Activated effector memory CD4-positive, alpha-beta T cell treated with Interleukin-2 at 50 U/mL for 16 hours (primary cell): ENCODE measurements at places on chromosomes 5 and 9.

GRCh38 chr5:16661713-16662112, 44.9 kb upstream of the RETREG1 start:
- no peak for DNase-seq

DNA sequence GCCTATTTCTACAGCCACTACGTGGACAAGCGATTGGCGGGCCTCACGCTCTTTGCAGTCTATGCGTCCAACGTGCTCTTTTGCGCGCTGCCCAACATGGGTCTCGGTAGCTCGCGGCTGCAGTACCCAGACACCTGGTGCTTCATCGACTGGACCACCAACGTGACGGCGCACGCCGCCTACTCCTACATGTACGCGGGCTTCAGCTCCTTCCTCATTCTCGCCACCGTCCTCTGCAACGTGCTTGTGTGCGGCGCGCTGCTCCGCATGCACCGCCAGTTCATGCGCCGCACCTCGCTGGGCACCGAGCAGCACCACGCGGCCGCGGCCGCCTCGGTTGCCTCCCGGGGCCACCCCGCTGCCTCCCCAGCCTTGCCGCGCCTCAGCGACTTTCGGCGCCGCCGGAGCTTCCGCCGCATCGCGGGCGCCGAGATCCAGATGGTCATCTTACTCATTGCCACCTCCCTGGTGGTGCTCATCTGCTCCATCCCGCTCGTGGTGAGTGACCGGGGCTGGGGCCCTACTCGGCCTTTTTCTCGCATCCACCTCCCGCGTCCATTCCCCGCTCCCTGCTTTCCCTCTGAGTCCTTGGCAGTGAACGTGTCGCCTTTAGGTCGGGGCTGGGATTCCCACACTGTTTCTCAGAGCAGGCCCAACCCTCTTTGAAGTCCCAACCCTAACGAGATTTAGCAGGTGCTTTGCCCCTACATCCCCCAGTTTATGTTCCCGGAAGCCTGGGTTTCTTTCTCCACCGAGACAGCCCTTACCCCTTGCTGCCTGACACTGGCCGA, 1.8 kb downstream of the PTGER4 start:
- DNase-seq: peak; percentile 30

GRCh38 chr9:126719618-126720031, 85.2 kb upstream of the ZBTB43 start:
- DNase-seq: peak; percentile 80

DNA sequence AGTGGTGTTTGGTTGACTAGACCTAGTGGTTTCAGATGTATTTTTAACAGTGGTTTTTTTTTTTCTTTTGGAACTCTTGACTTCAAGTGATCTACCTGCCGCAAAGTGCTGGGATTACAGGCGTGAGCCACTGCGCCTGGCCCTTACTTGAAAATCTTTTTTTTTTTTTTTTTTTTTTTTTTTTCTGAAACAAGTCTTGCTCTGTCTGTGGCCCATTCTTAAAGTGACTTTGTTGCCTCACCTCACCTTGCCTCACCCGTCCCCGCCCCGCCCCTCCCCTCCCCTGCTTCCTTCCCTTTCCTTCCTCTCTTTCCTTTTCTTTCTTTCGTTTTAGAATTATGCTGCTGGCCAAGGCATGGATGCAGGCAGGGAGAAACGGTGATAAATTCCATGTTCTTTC, 26.0 kb downstream of the GPBP1 start:
- no peak for DNase-seq

DNA sequence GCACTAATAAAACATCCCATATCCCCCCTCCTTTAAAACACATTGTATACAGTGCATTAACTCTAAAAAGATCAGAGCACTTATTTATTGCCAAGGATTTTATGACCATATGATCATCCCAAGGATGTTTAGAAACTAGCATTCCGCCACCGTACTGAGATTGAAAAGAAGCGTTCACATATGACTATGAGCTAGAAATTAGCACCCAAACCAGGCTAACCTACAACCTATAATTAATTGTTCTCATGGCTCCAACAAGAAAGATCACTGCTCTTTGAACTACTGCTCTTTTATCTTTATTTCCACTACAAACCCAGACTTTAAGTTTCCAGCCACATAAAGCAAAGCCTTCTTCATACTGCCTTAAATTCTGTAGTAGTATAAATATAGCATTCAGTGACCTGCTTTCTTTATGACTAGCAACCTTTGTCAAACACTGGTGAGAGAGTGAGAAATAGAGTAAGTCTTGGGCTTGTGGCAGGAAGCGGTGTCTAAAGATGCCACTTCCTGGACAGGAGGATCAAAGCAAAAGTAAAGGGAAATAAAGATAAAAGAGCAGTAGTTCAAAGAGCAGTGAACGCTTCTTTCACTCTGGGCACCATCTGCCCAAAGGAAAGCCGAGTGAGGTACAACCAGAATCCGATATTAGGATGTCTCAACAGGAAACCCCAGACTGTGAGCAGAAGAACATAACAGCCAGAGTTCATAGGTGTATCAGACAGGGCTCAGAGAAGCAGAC, 151.1 kb upstream of the ERCC6L2 start:
- peak; percentile 34 for DNase-seq

DNA sequence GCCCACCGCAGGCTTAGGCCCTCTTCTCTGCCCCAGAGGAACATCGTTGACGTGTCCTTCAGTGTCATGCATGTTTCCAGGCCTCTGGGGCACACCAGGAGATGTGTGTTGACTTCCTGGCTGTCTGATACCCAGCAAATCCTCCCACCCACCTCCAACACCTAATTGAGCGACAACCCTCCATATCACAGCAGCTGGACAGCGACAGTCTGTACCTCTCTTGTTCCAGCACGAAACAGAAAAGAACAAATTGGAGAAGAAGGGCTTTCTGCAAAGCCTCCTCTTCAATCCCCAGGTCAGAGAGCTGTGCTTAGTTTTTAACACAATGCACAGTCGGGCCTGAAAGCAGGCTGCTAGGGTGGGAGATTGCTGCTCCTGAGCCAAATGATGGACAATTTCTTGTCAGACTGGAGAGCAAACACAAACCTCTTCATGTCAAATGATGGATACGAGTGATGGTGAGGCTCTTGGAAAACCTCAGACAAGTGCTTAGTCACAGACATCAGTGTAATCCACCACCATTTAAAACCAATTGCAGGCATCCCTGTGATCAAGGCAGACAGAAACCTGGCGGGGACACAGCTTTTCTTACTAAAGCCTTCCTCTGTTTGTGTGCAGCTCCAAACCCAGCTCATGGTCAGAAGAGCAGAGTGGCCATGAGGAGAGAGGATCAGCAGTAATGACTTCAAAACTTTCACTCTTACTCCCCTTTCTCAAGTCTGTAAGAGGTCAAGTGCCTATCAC, 110.6 kb downstream of the EBF1 start:
- no peak for DNase-seq

DNA sequence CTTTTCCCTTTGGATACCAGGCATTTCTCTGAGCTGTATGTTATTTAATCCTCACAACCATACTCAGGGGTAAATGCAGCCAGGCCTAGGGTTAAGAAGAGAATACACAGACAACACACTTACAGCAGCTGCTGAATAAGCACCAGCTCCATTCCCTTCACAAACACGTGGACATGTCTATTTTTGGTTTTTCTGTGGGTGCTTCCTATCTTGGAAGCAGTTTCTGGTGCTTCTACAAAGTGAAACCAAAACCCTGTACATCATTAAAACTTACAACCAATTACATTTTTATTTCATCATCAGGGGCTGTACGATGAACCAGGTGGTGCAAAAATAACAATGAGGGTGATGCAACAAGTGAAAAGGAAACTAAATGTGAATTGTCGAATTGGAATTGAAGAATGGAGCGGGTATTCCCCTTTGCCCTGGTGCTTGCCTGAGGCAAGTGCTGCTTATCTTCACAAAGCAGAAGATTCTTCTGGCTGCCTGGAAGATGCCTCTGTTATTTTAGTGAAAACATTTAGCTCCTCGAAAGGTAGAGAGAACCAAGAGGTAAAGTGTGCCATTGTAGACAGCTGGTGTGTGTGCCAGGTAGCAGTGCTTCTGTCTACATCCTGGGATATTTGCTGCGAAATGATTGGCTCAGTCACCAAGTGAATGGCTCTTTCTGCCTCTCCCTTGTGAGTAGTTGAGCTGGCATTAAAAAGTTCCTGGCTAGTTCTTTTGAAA, 18.6 kb upstream of the IFNB1 start:
- DNase-seq: no peak

DNA sequence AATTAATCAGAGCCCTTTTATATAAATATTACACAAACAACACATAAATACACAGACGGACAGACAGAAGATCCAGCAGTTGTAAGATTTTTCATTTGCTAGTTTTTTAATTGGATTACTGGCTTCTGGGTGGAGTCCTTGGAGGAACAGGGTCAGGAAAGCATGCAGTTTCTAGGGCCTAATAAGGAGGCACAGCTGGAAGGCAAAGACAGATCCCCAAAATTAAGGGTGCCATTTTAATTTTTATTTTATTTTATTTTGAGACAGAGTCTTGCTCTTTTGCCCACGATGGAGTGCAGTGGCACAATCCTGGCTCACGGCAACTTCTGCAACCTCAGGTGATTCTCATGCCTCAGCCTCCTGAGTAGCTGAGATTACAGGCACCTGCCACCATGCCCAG, 49.5 kb downstream of the PTGS1 start:
- DNase-seq: no peak

GRCh38 chr5:103260951-103261350, 2.4 kb downstream of the MACIR start:
- DNase-seq: no peak

GRCh38 chr9:84153885-84154284, 173.3 kb downstream of the RMI1 start:
- DNase-seq: no peak

DNA sequence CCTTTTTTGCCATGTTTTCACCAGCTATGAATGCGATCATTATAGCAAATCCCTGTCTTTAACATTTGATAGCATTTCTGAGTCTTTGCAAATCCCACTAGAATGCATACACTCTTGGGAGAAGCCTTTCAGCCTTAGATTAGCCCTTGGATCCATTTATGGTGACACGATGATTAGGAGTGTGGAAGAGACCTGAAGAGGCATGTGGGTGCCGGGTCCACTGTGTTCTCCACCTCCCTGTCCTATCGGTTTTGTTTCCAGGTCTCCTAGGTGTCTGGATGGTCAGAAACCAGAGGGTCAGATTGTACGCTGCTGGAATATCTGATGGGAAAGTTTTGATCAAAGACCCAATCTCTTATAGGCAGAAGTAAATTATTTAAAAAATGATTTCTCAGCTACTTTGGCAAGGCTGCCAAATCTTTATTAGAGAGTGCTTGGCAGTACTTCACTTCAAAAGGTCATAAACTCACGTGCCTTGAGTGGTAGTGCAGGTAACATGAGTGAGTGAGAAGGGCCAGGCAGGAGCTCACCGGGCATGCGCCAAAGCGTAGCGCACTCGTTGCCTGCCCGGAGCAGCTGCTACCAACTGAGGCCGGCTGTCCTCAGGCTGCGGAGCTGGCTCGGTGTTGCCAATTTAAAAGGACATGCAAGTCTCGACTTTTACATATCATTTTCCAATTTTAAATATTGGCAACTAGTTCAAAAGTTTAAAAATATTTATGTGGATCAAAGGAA, 51.3 kb downstream of the PCSK5 start:
- no peak for DNase-seq

DNA sequence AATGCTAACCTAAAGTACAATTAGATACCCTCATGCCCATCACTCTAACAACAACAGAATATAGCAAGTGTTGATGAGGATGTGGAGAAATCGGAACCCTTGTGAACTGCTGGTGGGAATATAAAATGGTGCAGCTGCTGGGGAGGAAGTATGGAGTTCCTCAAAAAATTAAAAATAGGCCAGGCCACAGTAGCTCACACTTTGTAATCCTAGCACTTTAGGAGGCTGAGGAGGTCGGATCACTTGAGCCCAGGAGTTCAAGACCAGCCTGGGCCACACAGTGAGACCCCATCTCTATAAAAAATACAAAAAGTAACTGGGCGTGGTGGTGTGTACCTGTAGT, 18.0 kb upstream of the MRNIP start:
- DNase-seq: no peak

DNA sequence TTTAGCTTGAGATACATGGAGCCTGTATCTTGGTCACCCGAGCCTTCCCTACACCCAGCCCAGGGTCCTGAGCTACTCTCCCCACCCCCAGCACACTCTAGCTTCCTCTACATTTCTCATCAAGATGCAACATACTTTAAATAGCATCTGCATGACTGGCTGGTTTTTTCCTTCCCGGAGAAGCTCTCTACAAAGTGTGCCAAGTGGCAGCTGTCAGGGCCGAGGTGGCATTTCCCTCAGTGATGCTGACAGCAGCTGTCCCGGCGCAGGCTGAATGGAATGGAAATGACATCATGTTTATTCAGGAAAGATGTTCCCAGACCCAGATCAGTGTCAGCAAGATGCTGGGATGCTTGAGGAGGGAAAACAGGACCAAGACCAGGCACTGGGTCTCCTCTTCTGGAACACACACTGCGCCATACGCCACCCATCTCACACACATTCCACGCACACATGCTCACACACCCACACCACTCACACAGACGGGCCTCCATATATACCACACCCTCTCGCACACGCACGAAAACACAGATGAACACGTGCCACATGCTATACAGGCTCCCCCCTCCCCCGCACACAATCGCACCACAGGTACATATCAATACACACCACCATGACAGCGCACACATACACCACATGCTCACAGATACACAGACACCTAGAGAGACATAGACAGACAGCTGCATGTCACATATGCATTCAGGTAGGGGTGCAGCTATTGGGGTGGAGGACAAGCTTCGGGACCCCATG, 67.8 kb downstream of the LHX2 start:
- no peak for DNase-seq

DNA sequence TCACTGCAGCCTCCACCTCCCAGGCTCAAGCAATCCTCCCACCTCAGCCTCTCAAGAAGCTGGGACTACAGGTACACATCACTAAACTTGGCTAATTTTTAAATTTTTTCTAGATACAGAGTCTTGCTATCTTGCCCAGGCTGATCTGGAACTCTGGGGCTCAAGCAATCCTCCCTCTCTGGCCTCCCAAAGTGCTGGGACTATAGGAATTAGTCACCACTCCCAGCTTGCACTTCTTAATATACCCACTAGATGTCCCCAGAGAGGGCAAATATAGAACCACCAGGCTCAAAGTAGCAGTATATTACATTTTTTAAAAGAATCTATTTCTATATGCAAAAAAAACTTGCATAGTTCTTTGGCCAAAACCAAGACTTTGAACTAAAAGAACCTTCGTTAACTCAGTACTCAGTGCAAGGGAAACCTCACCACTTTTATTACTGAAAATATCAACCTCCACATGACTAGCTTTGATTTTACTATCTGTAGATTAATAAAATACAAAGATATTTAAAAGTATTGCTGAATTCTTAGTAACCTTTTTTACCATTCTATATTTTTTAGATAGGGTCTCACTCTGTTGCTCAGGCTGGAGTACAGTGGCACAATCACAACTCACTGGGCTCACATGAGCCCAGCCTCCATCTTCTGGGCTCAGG, 25.8 kb upstream of the HSD17B3 start:
- no peak for DNase-seq
